ENCODE measurements at places on chromosomes 3 and 15.
A peak's percentile ranks its signal among the peaks of the same experiment; 100 is the strongest.

DNA sequence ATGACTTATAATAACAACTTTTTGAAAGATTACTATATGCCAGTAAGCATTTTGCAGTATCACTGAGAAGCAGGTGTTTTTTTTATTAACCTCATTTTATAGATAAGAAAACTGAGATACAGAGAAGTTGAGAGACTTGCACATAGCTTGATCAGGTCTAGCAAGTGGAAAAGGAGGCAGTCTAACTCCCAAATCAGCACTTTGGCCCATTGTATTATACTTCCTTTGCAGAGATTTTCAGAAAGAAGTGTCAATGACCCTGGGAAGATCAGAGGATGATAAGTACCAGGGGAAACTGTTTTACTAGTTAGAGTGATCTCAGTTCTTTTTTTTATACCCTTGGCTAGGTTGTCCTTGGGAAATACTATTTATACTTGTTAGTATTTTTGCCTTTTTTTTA lies 358.7 kb downstream of the SQOR start:
- no peak for DNase-seq

DNA sequence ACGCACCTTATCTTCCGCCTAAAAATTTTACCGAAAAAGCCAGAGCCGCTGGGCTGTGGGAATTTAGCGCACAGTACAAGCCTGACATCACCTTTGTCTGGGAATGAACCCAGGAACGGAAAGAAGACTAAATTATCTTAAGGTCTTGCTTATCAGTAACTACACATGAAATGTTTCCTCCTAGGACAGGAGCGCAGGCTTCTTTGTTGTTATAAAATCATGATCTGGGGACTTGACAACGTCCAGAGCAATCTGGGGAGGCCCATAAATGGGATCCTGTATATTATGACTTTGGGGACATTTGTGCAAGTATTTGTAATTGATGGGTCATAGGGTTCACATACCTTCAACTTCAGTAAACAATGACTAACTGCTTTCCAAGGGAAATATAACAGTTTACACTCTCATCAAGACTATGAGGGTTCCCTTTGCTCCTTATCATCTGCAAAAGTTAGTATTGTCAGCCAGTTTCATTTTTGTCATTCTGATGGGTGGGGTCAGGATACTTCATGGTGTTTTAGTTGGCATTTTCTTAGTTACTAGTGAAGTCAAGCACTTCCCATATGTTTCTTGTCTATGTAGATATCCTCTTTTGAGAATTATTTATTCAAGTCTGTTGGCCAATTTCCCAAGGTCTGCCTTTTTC lies 213.9 kb upstream of the PFN2 start:
- DNase-seq: no peak

GRCh38 chr3:52983336-52983807 lies 62.5 kb downstream of the SFMBT1 start:
- DNase-seq: no peak

GRCh38 chr3:46656778-46657556 lies 36.5 kb downstream of the ALS2CL start:
- DNase-seq: no peak

DNA sequence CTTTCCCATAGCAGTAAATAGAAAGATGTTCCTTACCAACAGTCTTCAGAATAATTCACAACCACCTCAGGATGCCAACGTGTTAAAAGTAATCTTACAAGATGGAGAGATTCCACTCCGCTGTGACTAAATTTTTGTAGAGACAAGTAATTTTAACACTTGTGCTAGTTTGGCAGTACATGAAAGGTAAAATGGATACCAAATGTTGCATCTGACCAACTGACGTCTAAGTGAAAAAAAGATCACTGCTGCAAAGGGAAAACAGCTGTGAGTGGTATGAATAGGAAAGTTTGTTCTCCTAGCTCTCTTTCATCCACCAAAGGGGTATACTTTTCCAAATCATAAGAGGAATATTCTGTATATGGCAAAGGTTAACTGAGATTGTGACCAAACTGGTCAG lies 2.6 kb downstream of the SPG21 start:
- no peak for DNase-seq

- DNase-seq: no peak
Observed at GRCh38 chr15:93063796-93064690, 25.0 kb downstream of the RGMA start.

DNA sequence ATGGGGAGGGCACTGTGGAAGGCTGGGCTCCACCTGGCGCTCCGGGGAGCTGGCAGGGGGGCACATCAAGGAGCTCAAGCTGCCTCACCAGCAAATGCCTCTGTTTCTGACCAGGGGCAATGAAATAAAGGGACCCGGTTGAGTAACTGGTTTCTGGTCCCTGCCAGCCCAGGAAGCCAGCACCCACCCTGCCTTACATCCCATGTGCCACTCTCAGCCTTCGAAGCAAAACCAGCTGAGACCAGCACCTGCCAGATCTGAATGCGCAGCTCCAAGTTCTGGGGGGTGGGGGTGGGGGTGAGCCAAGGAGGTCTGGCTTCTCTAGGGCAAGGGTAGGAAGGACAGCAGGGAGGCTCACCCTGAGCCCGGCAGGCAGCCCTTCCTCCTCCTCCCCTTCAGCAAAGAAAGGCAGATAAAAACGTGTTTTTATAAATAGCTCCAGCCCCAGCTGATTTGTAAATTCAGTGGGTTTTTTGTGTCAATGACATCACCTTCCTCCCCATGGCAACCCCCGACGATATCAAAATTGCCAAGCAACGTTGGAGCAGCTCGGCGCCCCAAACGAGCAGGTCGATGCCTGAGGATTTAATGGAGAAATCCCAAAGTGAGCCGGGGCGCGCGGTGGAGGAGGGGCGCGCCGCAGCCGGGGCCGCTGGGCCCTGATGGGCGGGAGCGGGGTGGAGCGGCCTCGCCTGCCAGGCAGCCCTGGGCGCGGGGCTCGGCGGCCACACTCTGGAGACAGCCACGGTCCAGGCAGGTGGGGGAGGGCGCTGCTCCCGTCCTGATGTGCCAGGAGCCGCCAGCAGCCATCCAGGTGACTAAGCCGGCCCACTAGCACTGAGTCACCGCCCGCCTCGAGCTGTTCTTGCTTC lies at the start of gene PAK6:
PAK6 (plus strand) TSS at position 532 of the 872 bp plus-strand sequence. CDS start 25,723 bp downstream, outside the sequence.
- peak; percentile 67 for DNase-seq

DNA sequence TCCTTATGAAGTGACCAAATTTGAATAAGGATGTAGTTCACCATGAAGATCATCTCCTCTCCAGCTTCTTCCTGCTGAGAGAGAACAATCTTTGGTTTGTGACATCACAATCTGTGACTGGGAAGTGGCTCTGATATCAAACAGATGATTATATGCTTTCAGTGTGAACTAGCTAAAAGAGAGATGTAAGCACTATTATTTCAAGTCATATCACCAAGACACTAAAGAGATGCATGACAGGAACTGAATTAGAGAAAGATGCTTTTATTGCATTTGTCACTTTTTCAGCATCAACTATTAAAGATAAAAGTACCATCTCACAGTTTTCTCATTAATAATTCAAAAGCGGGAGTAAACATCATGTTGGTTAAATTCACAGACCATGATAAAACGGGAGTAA lies 3.5 kb downstream of the CHRM5 start:
- no peak for DNase-seq

- DNase-seq: peak; percentile 4
Observed at GRCh38 chr3:151916781-151917180, 43.3 kb downstream of the SUCNR1 start.

DNA sequence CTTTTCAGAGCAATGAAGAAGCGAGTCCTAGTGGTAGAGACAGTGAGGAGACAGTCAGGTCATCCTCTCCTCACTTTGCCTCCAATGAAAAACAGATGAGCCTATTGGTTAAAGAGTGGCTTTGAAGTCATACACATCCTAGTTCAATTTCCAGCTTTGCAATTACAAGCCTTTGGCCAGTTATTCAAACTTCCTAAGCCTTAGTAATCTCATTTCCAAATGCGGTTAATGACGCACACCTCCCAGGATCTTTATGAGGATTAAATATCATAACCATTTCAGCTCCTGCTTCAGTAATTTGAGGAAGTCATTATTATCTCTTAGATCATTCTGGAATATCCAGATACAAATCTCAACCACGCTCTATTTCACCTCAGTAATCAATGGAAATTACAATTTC lies 10.0 kb upstream of the ST6GAL1 start:
- DNase-seq: no peak

- no peak for DNase-seq
Observed at GRCh38 chr3:139640456-139640855, 37.3 kb downstream of the NMNAT3 start.

DNA sequence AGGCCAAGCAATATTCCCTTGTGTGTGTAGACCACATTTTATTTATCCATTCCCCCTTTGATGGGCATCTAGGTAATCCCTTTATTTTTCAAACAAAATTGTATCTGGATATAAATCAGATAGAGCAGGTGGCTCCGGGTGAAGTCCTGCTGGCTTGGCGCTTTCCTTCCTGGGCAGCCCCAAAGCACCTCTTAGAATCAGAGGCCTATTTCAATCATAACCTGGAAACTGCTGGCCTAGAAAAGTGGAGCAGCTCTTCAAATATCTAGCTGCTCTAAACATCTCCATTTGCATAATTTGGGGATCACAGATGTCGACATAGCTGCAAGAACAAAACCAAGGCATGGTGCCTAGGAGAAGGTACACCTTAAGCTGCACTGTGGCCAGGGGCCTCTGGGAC lies 40.2 kb downstream of the RASGRF1 start:
- DNase-seq: no peak

- DNase-seq: no peak
Observed at GRCh38 chr15:72952151-72952550, 100.1 kb upstream of the NEO1 start.

DNA sequence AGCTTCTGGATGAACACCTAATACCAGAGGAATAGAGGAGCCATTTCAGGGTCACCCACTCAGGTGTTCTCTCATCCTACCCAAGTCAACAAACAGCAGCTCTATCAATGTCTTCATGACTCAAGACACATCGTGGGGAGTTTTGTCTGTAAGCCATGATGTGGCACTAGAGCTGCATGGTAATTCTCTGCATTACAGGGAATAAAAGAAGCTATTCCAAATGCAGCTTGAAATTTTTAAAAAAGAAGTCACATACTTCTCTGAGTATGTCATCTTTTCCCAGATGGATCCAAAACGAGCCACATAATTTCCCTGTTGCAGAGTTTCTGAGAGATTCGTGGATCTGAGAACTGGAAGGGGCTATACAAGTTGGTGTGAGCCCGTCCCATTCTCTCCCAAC lies 6.1 kb upstream of the THSD4 start:
- DNase-seq: no peak

DNA sequence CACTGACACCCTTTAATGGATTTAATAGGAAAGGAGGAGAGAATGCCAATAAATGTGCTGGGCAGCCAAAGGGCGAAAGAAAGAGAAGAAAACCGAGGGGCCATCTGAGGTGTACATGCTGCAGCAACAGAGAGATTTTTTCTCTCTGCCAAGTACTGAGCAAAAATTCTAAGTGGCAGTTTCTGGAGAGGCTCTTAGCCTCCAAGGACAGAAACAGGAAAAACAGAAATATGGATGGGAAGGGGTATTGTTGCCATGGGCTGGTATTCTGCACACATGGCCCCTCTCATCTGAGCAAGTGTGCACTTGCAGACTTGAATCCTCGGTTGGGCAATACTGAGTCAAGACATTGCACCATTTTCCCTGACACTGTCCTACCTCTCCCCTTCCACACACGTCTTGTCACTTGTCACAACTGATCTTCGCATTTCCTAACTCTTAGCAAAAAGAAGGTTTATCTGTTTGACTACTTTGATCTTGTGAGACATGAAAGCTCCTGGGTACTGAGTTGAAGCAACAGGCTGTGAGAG lies 73.9 kb downstream of the PRICKLE2 start:
- no peak for DNase-seq

DNA sequence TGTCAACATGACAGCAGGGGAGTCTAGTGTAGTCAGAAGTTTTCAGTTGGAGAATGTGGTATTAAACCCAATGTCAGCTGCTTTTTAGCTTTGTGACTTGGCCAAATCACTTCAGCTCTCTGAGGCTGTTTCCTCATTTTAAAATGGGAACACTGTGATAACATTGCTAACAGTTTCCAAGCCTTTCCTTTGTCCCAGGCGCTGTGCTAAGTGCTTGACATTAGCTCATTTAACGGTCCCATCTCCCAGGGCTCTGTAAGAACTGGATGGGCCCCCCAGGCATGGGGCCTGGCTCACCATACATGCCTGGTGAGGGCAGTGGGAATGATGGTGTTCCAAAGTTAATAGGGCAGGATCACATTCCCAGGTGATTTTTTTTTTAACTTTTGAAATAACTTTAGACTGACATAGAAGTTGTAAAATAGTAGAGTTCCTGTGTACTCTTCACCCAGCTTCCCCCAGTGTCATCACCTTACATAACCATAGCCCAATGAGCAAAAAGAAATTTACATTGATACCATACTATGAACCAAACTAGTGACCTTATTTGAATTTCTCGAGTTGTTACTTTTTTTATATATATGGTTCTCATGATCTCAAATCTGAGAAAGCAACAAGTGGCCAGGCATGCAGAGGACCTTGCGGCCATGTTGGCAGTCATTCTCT lies 7.7 kb downstream of the RASL12 start:
- DNase-seq: no peak

GRCh38 chr3:102664126-102664525 lies 229.3 kb downstream of the ZPLD1 start:
- no peak for DNase-seq

GRCh38 chr3:128380719-128381118 lies 86.0 kb downstream of the DNAJB8 start:
- DNase-seq: no peak

DNA sequence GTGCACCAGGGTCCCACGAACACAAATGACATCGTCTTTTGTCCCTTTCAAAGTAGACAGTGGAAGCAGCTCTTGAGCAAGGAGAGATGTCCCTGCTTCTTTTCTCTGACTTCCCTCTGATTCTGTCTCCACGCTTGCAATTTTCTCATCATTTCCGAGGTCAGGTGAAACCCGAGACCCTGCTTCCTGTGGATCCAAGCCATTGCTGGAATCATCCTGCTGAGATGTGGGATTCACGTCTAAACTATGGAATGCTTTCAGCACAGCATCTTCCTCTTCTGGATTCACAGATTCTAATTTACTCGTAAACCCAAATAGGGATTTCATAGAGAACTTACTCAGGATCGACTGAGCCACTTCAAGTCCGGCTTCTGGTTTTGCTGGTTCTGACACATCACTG lies 127.1 kb downstream of the FMN1 start:
- no peak for DNase-seq

- no peak for DNase-seq
Observed at GRCh38 chr3:154969366-154969765, 110.8 kb upstream of the MME start.
